PC-9 (cell line): ENCODE measurements at places on chromosomes 6 and 20.

DNA sequence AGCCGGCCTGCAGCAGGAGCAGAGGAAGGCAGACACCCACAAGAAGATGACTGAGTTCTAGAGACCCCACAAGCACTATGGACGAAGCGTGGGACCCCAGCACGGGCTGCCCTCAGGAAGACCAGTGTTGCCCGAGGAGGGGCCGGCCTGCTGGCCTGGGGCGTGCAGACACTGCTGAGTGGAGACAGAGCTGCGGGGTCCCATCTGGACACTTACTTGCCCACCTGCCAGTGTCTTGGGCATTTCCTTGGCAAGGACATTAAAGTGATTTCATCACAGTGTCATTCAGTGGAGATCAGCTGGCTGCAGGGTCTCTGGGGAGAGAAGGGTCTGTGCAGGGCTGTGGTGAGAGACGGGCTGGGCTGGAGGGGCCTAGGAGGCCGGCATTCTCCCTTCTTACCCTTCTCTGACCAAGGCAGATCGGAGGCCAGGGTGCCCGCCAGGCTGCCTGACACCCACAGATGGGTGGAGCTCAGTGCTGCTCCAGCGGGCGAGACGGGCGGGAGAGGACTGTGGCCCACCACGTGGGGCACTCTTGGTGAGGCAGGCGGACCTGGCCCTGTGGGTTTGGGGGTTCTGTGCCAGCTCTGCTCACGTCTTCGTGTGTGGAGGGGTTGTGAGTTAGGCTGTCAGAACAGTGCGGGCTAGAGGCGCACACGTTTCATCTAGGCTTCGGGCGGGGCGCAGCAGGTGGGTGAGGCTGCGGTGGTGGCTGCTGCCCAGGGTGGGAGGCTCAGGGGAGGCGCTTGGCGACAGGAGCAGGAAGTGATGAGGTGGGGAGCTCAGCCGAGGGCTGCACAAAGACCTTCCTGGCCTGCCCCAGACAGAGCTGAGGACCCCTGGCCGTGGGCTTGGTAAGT is at the start of gene LIME1:
Gene LIME1, plus strand, starts transcription at position 806 of the 860 bp plus-strand sequence. CDS start 886 bp downstream, outside the sequence.
- no peak for DNase-seq

- no peak for DNase-seq
Observed at GRCh38 chr20:43022568-43022967, 167.1 kb downstream of the PTPRT start.

DNA sequence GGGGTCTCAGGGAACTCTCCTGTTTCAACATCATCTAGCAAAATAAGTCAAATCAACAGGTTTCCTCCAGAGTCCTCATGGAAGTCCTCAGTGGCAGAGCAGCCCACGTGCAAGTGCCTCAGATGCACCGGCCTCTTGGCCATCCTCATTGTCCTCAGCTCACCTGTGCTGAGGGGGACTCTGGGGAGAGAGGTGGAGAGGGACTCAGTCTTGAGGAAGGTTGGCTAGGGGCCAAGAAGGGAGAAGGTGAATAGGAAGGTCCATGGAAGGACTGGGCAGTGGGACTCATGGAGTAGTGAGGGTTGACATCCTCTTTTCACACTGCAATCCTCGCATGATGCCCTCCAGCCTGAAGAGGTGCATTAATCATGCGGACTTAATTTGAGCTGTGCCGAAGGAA is 77.9 kb upstream of the DUSP22 start:
- DNase-seq: no peak

GRCh38 chr20:44544263-44544662 is 22.4 kb upstream of the SERINC3 start:
- no peak for DNase-seq

GRCh38 chr6:108115598-108116058 is 41.1 kb upstream of the OSTM1 start:
- peak; percentile 56 for DNase-seq

DNA sequence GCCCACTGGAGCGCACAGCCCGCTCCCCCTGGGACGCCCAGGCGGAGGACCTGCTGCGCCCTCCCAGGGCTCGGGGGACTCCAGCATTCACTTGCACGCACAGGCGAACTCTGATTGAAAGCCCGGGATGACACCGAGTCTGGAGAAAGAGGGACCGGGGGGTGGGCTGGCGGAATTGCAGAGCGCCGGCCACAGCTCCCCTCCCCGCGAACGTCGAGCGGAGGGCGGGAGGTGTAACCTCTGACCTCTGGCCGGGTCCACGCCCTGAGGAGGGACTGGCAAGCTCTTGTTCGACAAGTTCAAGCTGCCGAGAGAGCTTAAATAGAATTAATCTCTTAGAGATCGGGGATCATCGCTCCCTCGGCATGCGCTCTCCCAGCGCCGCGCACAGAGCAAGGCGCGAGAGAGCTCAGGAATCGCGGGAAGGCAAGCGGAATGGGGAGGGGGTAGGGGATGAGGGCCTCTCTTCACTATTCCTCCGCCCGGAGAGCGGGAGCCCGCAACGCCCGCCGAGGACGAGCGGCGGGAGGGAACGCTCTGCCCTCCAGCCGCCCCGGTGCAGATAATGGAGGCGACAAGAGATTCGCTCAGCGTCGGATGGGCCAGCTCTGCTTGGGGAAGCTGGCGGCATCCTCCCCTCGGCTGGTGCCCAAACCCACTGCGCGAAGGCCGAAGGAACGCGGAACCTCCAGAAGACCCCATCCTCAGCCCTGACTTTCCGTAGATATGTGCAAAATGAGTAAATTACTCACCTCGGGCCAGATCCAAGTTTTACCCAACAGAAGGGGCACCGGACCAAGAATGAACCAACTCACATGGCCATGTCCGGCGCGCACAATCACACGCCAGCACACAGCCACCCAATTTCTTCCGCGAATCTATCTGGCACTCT is 761 bp upstream of the NR2E1 start:
- no peak for DNase-seq
